Omental fat pad (tissue), 4 donors: ENCODE measurements at places on chromosomes 5 and 9. TPM values are rescaled to one million over a fixed set of nuclear protein-coding genes. Genes with fewer than 3 reads are reported as not detected.

The ASPN gene
- total RNA-seq = 4.8 TPM

The ADRB2 gene
- 42.7 TPM for total RNA-seq

The FST gene
- 6.9 TPM for total RNA-seq

The FBP2 gene
- total RNA-seq = not detected
